ENCODE measurements at places on chromosomes 13 and 19.

DNA sequence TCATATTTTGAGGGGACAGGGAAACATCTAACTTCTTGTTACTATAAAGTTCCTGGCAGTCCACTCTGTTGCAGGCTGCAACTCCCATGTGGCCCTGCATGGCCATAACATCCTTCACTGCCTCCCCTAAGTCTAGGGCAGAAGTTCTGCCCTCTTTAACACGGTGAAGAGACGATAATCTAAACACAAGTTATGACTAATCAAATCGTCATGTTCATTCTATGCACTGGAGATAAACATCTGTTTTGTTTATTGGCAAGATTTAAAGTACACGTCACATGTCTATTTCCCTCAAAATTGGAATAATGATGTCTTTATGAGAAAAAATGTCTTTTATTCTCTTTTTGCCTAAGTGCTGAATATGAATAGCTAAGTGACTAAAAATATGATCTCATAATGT, 1629.4 kb downstream of the PCDH9 start:
- no peak for DNase-seq

DNA sequence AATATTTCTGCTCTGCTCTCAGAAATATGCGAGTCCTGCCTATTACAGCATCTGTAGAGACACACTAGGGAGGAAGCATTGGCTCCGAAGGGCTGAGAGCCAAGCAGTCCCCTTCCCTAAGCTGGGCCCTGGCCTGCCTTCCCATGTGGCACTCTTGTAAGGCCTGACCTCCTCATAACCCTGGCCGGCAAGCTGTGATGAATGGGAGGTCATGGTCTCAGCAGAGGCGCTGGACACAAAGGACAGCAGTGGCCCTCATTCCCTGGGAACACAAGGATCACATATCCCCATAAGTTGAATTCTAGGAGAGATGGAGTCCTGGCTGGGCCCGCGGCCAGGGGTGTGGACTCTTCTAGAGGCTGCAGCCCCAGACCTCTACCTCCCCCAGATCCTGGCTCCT, 483.3 kb downstream of the ZNF536 start:
- DNase-seq: no peak

DNA sequence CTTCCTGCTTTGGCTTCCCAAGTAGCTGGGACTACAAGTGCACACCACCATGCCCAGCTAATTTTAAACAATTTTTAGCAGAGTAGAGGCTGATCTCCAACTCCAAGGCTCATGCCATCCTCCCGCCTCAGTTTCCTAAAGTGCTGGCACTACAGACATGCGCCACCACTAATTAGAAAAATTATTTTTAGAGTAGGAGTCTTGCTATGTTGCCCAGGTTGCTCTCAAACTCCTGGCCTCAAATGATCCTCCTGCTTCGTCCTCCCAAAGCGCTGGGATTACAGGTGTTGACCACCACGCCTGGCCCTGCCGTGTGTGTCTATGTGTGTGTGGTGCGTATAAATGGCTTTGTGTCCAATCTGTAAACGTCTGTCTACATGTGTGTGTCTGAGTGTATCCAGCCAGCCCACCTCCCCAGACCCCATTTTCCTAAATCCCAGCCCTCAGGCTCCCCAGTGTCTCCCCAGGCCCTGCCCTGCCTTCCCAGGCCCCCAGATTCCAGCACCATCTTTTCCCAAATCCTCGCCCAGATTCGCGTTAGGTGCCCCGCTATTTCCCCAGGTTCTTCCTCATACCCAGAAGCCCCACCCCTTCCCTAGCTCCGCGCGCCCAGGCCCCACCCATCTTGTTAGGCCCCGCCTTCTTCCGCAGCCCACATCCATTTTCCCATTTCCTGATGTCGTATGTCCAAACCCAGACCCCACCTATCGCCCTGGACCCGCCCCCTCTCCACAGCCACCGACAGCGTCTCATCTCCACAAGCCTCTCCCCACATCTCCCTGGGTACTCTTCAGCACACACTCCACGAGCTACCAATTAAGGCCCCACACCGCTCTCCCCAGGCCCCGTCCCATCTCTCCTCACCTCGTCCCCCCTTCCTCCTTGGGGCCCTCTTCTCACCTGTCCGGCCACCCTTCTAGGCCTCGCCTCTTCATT, 24.9 kb downstream of the SLC8A2 start:
- no peak for DNase-seq

GRCh38 chr19:23520441-23520840, 125.2 kb upstream of the ZNF91 start:
- no peak for DNase-seq

GRCh38 chr13:113537909-113538688, 46.5 kb upstream of the TFDP1 start:
- no peak for DNase-seq

DNA sequence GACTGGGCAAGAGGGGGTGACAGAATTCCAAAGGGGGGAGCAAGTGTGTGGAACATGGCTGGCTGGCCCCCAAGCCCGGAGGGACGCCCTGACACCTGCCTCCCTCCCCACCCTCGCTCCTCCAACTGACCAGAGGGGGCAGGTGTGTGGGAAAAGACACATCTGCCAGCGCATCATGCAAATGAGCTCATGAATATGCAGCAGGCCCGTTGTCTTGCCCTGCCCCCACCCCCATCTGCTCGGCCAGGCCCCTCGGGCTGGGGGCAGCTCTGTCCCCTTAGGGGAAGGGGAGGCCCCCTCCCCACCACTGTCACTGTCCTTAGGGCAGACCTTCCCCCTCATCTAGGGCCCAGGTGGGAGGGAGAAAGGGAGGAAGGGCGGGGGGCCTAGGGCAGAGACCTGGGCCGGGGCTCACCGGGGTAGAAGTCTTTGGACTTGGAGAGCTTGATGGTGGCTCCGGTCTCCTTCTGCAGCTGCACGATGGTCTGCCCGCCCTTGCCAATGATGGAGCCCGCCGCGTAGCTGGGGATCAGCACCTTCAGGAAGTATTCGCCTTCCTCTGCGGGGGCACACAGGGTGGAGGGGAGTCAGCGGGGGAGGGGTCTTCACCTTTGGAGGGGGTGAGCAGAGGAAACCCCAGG, 12.9 kb downstream of the NOVA2 start:
- no peak for DNase-seq

DNA sequence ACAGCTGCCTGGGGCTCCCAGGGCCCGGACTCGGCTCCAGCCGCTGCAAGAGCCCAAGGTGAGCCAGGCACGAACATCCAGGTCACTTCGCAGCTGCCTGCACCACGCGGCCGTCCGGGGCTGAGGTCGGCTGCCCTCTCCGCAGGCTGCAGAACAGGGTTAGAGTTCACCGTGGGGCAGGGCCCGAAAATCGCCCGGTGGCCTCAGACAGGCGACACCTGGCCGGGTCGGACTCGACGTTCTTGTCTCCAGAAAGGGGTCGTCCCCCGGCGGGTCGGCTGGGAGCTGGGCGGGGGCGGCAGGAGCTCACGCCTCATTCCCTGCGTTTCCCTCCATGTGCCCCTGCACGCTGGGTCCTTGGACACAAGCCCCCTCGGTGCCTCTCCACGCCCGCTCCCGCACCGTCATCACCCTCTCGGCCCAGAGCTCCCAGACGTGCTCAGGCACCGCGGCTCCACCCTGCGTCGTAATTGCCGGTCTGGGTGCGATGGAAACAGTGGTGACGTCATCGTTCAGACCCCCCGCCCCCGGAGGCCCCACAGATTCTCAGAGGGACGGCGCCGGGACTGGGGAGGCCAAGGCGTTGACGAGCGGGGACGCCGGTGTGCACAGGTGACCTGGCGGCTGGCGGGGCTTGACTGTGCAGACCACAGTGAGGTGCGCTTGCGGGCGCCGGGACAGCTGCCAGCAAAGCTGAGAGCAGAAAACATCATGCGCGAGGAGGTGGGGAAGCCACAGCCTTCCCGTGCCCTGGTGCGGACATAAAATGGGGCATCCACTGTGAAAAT, 4.0 kb upstream of the GRIN3B start:
- no peak for DNase-seq

- DNase-seq: no peak
Measured at GRCh38 chr13:93249364-93250306, 23.0 kb downstream of the GPC6 start.

GRCh38 chr13:82962397-82962796, 919.9 kb downstream of the SLITRK1 start:
- no peak for DNase-seq

DNA sequence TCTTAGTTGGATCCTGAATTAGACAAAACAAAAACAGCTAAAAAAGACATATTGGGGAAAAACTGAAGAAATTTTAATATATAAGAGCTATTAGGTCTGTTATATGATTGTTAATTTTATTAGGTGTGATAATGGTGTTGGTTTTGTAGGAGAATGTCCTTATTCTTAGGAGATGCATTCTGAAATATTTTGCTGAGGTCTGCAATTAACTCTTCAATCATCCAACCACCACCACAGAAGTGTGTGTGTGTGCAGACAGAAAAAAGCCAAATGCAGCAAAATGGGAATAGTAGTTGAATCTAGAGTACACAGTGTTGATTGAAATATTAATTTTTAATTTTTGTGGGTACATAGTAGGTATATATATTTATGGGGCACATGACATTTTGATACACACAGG, 12.1 kb upstream of the KBTBD7 start:
- DNase-seq: no peak

DNA sequence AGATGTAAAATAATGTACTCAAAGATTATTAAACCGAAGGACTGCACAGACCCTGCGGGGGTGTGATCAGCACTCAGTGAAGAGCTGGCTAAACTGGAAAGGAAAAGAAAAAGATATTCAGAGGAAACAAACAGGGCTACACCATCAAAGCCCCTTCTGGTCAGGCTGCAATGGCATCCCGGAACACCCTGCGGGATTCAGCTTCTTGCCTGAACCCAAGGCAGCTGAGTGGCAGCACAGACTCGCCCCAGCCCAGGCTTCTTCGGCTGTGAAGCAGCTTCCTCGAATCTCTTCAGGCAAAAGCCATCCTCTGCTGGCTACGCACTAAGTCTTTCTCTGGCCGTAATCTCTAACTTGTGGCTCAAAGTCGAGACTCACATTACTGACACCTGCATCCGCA, 220.9 kb downstream of the TEX29 start:
- DNase-seq: no peak

DNA sequence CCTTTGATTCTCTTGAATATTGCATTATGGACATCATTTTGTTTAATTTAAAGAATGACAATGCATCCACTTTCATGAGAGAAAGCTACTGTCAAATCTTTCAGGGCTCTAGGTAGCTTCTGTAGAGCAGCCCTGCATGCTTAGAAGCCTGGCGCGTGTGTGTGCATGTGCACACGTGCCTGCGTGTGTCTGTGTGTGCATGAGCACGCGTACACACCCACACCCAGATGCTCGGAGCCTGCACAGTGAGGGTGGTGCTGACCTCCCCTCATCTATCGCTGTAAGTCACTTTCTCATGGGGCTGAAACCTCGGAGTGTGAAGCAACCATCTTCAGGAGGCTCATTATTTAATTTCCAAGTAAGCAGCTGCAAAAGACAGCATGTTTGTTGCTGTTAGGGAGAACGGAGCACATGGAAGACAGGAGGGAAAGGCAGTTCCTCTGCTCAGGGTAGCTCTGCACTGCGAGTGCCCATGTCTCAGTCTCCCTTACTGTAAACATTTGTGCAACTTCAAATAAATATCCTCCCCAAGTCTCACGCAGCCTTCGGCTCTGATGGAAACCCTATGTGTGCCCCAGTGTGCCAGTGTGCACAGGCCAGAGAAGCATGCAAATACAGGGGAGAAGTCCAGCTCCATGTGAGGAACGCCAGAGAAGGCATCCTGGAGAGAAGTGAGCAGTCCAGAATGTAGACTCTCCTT, 22.8 kb downstream of the TSHZ3 start:
- DNase-seq: no peak

DNA sequence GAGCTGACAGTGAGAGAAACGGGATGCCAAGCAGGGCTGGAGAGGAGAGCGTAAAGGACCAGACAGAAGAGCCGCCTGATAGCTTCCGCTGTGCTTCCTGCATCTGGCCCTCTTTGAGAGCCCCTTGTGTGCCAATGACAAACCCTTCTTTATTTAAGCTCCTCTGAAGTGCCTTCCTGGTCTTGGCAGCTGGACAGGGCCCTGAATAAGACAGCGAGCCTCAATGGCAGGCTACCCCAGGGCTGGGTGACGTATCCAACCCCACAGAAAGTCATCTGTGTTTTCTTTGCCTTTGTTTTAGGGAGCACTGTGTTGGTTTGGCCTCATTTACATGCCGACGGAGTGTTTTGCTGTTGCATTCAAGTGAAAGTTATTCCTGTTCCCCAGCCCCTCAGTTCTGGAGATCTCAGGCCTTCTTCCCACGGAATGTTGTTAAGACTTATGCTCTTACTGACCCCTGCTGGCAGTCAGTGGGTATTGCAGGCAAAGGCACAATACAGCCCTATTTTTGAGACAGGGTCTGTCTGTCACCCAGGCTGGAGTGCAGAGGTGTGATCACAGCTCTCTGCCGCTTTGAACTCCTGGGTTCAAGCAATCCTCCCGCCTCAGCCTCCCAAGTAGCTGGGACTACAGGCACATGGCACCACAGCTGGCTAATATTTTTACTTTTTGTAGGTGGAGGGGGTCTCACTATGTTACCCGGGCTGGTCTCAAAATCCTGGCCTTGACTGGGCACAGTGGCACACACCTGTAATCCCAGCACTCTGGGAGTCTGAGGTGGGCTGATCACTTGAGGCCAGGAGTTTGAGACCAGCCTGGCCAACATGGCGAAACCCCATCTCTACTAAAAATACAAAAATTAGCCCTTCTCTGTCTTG, 16.8 kb downstream of the CCL25 start:
- DNase-seq: no peak

GRCh38 chr19:18741124-18742121, 49.7 kb downstream of the COMP start:
- no peak for DNase-seq

- no peak for DNase-seq
Measured at GRCh38 chr19:52258426-52258825, 11.0 kb upstream of the ZNF766 start.

DNA sequence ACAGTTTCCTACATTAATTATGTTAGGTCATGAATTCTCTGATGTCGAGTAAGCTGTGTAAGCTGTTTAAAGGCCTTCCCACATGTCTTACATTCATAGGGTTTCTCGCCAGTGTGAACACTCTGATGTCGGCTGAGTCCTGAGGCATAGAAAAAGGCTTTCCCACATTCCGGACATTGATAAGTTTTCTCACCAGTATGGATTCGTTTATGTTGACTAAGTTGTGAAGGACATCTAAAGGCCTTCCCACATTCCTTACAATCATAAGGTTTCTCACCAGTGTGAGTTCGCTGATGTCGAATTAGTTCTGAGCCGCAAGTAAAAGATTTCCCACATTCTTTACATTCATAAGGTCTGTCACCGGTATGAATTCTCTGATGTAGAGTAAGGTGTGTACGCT, 24.9 kb downstream of the ZNF850 start:
- no peak for DNase-seq

- DNase-seq: no peak
Measured at GRCh38 chr19:19111967-19112580, 26.2 kb downstream of the TMEM161A start.

Data from esophagus squamous epithelium (tissue), 5 donors.